H4 (cell line): ENCODE measurements at places on chromosomes 2 and 18. TPM values are rescaled to one million over a fixed set of nuclear protein-coding genes. Genes with fewer than 3 reads are reported as not detected.

SKOR2 gene
- not detected in 2 replicates for total RNA-seq

DNA sequence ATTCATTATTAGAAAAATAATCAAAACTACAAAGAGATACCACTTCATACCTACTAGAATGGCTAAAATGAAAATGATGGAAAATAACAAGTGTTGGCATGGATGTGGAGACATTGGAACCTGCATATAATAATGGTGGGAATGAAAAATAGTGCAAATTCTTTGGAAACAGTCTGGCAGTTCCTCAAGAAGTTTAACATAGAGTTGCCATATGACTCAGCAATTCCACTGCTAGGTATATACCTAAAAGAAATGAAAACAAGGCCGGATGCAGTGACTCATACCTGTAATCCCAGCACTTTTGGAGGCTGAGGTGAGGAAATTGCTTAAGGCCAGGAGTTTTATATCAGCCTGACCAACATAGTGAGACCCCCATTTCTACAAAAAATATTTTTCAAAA, 41.6 kb upstream of the ACYP2 start:
- peak; percentile 69 for DNase-seq

DNA sequence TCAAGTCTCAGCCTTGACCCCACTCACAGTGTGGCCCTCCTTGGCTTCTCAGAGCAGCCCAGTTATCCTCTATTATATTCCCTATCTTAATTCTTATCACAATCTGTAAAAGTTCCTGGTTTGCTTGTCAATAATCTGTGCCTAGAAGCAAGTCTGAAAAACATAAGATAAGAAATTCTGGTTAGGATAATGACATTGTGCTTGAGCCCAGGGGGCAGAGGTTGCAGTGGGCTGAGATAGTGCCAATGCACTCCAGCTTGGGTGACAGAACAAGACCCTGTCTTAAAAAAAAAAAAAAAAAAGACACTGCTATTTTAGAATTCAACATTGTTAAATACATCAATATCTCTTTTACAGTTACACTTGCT, 63.9 kb downstream of the TMEM131 start:
- DNase-seq: no peak

DNA sequence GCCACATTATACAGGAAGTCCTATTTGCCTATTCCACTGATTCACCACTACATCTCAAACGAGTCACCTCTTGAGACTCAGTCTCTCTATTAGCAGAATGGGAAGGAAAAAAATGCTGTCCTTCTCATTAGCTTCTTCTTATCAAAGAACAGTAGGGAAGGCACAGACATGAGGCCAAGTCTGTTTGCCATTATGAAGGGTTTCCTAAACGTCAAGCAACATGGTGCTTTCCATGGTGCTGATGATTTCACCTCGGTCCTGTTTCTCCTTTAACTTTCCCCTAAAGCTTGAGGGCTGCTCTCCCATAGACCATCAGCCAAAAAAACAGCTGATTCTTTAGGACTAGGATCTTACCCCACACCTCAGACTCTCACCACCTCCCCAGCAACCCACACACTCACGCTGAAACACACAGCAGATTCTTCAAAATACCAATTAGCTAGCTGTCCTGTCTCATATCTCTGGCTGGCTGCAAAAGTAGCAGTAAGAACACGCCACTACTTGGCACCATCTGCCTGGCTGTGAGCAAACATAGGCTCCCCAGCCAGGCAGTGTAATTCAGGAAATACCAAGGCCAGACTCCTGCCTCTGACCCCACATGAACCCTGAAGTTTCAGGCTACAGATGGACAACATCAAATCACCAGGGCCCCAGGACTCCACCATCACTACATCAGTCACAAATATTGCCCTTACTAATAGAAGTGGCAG, 30.5 kb downstream of the GALNT14 start:
- no peak for DNase-seq

IKZF2 gene
- total RNA-seq: 0.68 and 1.7 TPM in 2 replicates

DNA sequence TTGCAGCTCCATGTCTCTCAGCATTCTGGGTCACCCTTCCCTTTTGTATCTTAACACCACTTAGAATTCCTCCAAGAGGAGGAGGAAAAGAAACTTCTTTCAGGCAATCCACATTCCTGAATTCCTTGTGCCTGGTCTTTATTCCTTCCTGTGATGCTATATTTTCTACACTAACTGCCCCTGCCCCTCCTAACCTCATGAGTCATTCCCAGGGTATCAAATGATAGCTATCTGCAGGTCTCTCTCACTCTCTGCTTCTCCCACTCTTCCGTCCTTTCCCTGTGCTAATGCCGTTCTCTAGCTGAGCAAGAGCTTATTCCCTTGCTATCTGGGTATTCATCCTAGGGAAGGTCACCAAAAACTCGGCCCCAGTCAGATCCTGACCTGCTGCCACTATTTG, 395.0 kb upstream of the TCF4 start:
- peak; percentile 36 for DNase-seq

- DNase-seq: no peak
Observed at GRCh38 chr2:143371616-143372015, 242.4 kb downstream of the ARHGAP15 start.

GRCh38 chr2:13056259-13056843, 339.6 kb downstream of the TRIB2 start:
- DNase-seq: peak; percentile 5

DNA sequence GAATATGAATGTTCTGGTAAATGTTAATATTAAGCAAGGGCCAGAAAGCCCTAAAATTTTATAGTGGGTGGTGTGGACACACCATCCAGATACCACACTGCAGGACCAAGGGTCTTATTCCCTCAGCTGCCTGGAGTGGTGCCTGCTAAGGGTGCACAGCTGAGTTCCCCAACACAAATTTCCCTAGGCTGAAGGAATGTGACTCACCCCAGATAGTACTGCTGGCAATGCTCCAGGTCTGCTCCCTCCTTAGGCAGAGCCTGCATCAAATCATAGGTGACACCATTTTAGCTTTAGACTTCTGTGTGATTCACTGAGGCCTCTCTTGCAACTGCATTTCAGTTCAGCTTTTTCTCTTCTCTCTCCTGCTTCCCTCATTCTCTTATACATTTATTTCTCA, 321.1 kb downstream of the SATB2 start:
- peak; percentile 51 for DNase-seq

DNA sequence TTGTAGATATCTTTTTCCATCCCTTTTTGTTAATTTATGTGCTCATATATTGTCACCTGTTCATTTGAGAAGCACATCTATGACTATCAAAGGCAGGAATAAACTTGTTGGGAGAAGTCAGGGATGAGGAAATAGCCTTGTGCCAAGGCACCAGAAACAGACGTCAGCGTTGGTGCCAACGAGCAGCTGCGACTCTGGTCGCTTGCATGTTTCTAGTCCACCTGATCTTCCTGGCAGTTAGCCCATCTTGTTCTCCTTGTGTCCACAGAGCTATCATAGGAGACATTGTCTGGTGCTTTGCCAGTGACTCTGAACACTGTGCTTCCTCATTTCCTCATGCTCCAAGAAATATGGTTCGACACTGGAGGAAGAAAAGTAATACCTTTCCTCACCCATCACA, 374.4 kb downstream of the PTPRM start:
- no peak for DNase-seq

DNA sequence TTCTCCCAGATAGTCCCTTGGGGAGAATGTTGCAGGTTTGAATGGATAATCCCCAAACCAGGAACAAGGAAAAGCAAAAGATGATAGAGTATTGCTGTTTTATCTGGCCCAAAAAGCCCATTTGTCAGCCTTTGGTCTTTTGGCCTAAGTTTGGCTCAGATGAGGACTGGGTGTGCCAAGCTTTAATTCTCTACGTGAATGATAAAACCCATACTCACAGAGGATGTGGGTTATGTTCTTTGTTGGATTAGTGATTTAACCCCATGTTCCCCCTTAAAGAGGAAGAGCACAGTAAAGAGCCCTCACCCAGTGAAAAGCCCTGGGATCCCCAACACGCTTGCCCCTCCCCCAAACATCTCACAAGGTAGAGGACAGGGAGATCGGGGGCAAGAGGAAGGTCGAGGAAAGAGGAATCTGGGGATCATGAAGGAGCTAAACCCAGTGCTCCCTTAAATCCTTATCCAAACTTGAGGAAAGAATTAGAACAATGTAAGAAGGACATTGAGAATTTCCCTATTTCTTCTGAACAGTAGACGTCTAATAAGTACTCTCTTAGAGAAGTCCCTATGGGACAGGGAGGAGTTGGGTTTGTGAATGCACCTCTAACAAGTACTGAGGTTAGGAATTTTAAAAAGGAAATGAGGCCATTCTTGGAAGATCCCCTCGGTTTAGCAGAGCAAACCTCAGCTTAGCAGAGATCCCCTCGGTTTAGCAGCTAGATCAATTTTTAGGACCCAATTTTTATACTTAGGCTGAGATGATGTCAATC, 105.0 kb downstream of the HIBCH start:
- DNase-seq: no peak

GRCh38 chr2:198706476-198707082, 751.2 kb downstream of the SATB2 start:
- DNase-seq: no peak

PARD6G gene
- 2.3 and 6.7 TPM in 2 replicates for total RNA-seq

GRCh38 chr2:197254776-197255530, 55.6 kb downstream of the ANKRD44 start:
- DNase-seq: no peak

DNA sequence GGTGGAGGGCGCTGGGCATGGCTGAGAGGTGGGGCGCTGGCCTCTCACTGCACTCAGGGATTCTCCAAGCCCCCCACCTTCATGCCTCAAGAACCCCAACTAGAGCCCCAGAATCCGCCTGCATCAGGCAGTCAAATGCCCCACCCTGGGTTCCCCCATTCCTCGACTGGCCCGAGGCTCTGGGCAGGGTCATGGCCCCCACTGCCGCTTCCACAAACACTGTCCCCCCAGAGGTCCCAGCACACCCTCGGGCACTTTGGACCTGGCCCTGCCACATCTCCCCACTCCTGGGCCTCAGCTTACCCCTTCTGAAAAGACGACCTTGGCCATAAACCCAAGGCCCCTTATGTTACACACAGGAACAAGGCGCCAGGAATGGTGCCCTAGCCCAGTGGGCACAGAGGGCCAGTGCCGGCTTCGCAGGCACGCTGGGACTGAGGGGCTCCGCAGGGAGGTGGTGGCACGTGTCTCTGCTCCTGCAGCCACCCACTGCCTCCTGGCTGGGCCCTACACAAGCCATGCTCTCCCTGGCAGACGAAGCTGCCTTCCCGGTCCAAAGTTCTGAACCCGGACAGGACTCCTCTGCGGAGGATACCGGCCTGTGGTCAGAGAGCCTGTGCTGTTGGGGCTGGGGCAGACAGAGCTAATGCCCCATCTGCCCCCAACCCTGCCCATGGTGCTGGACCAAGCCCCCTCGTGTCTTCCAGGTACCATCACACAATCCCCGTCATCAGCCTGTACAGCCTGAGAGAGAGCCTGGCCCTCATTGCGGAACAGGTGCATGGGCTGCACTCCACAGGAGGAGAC, 6.8 kb downstream of the AGXT start:
- DNase-seq: no peak

GRCh38 chr2:82641598-82642180, 1817.4 kb downstream of the SUCLG1 start:
- no peak for DNase-seq

GRCh38 chr2:42424033-42424432, 63.0 kb upstream of the COX7A2L start:
- DNase-seq: no peak

DNA sequence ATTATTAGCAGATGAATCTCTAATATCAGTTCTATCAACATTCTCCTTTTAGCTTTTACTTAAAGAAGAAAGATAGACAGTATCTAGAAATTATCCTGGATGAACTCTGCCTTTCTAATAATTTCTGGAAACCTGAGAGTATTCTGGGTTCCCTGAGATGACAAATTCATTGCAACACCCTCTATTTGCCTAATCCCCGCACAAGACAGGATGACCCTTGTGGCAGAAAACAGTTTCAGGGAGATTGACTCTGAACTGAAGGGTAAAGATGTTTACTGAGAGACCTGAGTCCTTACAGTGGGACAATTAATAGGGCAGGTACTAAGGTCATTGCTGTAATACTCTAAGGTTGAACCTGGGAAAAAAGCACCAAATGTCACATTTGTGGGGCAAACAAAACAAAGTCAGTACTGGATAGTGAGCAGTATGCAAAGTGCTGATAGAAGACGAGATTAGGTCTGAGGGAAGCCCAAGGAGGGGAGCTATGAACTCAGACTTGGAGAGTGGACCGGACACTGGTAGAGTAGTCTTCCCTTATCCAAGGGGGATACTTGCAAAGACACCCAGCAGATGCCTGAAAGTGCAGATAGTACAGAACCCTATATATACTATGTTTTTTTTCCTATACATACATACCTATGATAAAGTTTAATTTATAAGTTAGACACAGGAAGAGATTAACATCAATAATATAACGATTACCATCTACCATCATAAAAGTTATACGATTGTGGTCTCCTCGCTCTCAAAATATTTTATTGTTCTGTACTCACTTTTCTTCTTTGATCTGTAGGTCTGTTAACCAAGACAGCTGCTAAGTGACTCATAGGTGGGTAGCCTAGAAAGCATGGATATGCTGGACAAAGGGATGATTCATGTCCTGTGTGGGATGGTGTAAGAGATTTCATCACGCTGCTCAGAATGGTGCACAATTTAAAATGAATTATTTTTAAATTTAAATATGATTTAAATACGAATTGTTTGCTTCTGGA, 148.3 kb upstream of the KLHL14 start:
- DNase-seq: peak; percentile 89

COLEC12 gene
- total RNA-seq: 41.9 and 49.4 TPM in 2 replicates

MAP4K3 gene
- total RNA-seq: 19.2 and 20.1 TPM in 2 replicates

SYT4 gene
- 0.37 and 0.92 TPM in 2 replicates for total RNA-seq

GRCh38 chr2:201070948-201071478, 458 bp downstream of the HYCC2 start:
- no peak for DNase-seq

LIMS3 gene
- total RNA-seq: not detected in 2 replicates

GRCh38 chr2:142865924-142866323, 11.5 kb upstream of the KYNU start:
- peak; percentile 34 for DNase-seq

DNA sequence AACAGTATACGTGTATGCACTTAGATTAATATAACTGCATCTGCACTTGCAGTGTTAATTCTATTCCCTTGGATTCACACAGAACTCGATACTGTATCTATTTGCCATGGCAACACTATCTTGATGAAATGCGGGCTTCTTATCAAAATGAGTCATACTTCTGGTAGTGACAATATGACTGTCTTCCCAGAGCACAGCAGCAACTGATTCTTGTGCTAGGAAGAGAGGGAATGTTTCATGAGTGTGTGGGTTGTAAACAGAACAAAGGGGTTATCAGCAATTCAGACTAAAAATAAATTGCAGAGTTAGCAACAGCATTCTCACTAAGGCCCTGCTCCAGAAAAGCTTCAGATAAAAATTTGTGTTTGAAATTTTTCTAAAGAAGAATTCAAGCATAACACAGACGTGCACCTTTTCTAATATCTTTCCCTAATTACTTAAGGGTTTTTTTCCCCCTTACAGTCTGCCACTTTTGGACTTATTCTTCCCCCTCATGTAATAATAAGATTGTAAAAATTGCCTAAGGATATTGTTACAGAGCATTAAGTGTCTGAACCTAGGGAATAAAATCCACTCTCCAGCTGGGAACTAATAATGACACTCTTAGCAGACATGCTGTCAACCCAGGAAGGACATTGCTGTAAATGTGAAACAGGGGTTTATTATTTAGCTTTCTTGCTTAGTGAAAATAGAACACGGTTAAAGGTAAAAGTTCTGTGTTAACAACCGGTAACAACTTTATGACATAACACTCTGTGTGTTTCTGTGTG, 99.9 kb upstream of the SLC38A11 start:
- no peak for DNase-seq
